ENCODE measurements at places on chromosomes 11 and 22.

- DNase-seq, result no peak
Observed at GRCh38 chr11:64970731-64971151, 1.2 kb downstream of the MAJIN start.

DNA sequence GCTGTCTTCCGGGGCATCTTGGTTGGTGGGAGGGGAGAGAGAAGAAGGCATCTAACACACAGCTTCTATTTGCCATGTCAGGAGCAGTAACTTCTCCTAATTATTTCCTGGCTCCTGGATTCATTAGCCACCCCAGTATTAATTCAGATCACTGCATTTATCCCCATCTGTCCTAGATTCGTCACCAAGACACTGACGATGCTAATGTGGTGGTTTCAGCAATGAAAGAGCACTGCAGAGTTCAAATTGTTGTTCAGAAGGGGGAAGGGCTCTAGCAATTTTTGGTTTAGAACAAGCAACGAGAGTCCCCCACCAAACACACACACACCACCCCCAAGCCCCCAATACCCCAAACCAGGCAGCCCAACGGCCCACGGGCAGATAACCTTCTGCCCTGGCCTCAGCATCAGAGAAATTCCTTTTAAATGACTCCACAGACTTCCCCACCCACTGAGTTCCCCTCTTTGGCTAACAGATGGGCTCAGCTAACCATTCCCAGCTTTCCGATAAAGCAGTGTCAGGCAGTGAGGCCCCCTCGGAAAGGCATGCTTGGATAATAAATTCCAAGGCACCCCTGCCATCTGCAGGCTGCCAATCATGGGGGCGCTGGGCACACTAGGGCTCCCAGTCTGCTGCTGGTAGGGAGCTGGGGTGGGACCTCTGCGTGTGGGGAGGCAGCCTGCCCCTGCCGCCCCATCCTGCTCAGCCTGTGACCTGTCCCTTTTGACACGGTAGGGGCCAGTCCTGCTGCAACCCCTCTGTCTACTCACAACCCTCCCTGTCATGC is 453.5 kb downstream of the MIAT start:
- no peak for DNase-seq

DNA sequence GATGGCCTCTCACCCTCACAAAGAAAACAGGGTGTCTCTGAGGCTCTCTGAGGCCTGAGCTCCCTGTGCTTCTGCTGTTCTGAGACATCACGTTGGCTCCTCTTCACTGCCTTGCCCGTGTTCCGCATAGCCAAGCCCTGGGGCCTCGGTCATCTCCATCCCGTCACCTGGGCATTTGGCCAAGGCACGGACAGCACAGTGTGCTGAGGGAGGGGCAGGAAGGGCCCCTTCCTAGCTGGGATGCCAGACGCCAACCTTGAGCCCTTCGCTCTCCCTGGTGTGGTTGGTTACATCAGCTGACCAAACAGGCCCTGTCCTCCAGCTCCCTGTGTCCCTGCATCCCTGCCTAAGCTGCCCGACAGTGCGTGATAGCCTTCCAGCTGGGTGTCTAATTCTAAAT is 25.9 kb downstream of the MOV10L1 start:
- no peak for DNase-seq

- DNase-seq, result peak; percentile 84
Observed at GRCh38 chr22:27331526-27332281, 469.9 kb downstream of the MN1 start.

GRCh38 chr22:45127866-45128265 is 35.9 kb upstream of the NUP50 start:
- DNase-seq, result no peak

DNA sequence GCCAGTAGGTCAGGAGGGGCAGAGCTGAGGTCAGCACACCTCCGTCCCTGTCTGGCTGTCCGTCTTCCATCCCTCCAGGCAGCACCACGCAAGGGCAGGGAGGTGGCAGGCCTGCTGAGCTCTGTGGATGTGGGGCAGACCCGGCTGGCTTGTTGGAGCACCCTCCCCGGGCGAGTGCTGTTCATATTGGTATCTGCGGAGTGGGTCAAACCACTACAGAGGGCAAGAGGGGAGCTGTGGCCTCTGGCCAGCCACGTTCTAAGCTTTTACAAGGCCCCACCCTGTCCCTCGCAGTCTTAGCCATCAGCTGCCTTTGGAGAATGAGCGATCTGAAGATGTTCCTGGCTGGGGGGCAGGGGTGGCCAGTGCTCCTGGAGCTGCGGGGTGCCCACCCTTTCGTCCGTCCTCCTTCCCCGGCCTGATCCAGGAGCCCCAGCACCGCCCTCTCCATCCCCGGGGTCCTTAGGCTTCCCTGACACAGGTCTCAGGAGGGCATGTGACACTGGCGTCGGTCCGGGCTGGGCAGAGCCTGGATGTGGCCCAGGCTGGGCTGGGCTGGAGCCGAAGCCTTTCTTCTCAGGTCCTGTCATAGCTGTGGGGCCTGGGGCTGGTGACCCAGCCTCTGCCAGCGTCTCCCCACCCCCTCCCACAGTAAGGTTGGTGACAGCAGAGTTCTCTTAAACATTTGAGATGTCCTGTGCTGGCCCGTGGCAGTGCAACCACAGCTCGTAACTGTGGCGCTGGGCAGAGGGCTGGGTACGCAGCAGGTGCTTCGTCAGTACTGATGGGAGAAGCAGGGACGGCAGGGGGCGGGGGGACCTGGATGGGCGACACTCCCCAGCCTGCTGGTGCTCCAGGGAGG is 31.7 kb upstream of the GRAMD4 start:
- DNase-seq, result no peak

GRCh38 chr11:125068368-125068767 is 5.3 kb downstream of the SLC37A2 start:
- no peak for DNase-seq

GRCh38 chr11:31757260-31757835 is 53.8 kb downstream of the PAX6 start:
- no peak for DNase-seq

DNA sequence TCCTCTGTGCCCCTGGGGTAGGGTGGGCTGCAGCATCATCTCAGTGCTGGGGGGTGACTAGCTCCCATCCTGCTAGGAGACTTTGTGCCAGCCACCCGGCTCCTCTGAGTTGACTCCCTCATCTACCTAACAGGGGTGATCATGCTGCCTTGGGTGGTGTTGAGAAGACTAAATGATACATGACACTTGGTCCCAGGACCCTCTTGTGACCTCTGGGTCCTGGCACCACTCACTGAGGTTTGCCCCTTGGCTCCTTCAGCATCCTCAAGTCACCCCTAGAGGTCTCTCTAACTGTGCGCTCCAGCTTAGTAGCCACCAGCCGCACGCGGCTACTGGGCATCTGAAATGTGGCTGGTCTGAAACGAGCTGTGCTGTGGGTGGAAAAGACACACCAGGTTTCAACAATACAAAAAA is 72.1 kb downstream of the LRRC32 start:
- peak; percentile 43 for DNase-seq

DNA sequence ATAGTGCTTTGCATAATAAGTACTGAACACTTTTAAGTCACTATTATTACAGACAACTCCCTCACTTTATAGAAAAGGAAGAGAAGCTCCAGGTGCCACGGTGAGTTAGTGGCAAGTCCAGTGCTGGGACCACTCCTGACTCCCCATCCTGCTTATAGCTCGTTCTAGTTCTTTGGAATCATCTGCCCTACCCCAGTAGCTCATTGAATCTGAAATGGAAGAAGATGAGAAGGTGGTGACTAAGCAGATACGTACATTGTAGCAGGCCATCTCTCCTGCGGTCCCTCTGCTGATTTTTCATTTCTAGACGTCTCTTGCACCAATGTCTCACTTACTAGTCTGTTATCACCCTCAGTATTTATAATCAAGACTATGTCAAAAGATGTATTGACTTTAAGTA is 21.6 kb downstream of the MMP20 start:
- no peak for DNase-seq

- no peak for DNase-seq
Observed at GRCh38 chr22:20138417-20138738, 6.8 kb downstream of the ZDHHC8 start.

- no peak for DNase-seq
Observed at GRCh38 chr22:32407936-32408335, 4.1 kb downstream of the RTCB start.

- DNase-seq, result no peak
Observed at GRCh38 chr11:9606809-9607510, 33.5 kb downstream of the WEE1 start.

GRCh38 chr22:46546466-46547178 is 9.2 kb upstream of the CELSR1 start:
- DNase-seq, result no peak

- DNase-seq, result no peak
Observed at GRCh38 chr11:44256673-44257291, 53.2 kb downstream of the ALX4 start.

DNA sequence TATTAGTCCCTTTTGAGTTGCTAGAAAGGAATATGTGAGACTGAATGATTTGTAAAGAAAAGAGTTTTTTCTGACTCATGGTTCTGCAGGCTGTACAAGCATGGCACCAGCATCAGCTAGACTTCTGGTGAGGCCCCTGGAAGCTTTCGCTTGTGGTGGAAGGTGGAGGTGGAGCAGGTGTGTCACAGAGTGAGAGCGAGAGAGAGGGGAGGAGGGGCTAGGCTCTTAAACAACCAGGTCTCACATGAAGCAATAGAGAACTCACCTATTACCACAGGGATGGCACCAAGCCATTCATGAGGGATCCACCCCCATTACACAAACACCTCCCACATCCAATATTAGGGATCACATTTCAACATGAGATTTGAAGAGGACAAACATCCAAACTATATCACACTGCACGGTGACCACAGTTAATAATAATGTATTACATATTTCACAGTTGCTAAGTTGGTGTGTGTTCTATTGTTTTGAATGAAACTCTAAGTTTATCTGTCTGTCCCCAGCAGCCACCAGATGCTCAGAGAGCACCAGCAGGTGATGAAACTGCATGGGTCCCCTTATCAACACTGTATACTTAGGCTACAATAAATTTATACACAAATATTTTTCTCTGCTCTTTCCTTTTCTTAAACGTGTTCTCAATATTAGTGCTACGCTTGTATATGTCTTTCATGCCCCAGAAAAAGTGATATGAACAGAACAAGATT is 14.1 kb downstream of the ZFP91 start:
- no peak for DNase-seq

- peak; percentile 19 for DNase-seq
Observed at GRCh38 chr11:2691991-2692875, 7.6 kb downstream of the KCNQ1OT1 start.
